NCI-H1436 treated with DMSO at 0.1 percent for 48 hours (cell line): ENCODE measurements at places on chromosomes 11 and 22.

- DNase-seq: no peak
Observed at GRCh38 chr11:47944632-47945031, 35.7 kb upstream of the PTPRJ start.

- no peak for DNase-seq
Observed at GRCh38 chr11:120430146-120430545, 81.4 kb upstream of the GRIK4 start.

DNA sequence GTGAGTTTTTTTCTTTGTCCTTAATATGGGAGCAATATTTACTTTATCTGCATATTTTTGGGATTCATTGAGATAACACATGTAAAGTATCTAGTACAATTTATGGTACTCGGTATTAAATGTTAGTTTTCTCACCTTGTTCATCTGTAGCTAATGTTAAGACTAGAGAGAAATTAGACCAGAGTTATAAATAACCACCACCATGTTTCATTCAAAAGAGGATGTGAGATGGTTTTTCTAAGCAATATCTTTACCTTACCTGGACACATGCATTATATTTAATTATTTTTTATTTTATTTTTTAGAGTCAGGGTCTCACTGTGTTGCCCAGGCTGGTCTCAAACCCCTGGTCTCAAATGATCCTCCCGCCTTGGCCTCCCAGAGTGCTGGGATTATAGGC is 18.4 kb downstream of the ARHGAP42 start:
- DNase-seq: no peak

DNA sequence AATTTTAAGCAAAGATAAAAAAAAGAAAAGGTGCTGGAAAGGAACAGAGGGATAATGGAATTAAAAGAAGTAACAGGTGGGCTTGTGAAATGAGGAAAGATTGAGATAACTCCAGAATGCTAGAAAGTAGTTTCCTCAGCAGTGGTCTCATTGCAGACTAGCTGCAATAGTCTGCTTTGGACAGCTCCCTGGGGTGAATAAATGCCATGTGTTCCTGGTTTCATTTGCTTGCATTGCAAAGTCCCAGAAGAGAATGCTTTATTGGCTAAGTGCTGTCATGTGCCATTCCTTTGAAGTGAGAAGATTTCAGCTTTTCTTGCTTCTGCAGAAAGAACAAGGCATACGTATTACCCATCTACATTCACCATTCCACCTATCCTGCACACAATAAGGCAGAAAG is 478.8 kb upstream of the RAG2 start:
- no peak for DNase-seq

- no peak for DNase-seq
Observed at GRCh38 chr22:46807458-46807857, 45.0 kb downstream of the TBC1D22A start.

DNA sequence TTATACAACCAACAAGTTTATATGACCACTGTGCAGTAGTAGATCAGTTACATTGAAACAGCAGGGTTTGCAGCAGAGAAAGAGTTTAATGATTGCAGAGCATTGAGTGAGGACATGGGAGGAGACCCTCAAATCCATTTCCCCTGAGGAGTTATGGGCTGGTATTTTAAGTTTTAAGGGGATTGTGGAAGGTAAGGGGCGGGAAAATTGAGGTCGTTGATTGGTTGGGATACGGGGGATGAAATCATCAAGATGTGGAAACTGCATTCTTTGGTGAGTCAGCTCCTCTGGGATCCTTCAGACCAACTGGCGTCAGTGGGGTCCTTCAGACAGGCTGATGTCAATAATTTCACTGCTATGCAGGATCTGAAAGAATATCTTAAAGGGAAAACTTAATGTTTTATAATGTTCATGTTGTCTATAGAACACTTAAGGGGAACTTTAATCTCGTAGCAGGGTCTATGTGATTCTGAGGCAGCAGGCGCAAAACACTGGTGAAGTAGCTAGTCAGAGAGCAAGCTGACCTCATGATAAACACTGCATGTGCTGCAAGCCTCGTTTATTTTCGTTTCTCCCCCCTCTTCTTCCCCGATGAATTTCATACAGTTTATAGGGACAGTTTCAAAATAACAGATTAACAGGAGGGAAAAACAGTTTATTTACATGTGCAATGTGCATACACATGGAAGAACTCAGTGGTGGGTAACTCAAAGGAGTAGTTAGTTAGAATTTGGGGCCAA is 17.4 kb upstream of the BACE1-AS start:
- no peak for DNase-seq

GRCh38 chr11:58575377-58576020 is at the start of gene LPXN:
Gene LPXN, minus strand, starts transcription at chr11:58575856. Its CDS starts 84 bp downstream, at chr11:58575772.
- no peak for DNase-seq

DNA sequence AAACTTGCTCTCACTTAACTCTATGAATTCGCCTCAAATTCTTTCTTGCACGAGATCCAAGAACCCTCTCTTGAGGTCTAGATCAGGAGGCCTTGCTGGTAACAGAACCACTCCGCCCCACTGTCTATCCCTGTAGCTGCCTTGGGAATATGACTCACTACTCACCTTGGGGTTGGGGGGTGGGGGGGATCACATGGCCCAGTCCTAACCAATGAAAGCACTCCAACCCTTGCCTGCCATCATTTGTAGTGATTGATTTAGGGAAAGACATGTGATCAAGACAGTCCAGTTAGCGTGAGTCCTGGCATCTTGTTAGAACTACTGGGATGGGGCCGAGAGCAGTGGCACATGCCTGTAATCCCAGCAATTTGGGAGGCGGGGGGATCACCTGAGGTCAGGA is 4.8 kb upstream of the MRTFA start:
- DNase-seq: no peak

GRCh38 chr11:62792202-62792575 is 383 bp upstream of the TMEM223 start:
- DNase-seq: no peak

GRCh38 chr11:75272391-75272790 is 31.8 kb downstream of the TPBGL start:
- no peak for DNase-seq

DNA sequence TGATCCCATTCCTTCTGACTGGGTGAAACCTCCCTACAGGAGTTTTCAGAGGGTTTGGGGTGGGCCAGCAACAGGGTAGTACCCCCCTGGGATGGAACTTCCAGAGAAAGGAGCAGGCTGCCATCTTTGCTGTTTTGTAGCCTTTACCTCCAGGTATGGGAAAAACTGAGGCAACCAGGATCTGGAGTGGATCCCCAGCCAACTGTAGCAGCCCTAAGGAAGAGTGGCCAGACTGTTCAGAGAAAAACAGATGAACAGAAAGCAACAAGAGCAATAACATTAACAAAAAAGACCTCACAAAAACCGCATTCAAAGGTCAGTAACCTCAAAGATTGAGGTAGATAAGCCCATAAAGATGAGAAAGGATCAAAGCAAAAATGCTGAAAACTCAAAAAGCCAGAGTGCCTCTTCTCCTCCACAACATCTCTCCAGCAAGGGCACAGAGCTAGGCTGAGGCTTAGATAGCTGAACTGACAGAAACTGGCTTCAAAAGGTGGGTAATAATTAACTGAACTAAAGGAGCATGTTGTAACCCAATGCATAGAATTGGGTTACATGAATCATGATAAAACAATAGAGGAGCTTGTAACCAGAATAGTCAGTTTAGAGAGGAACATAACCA is 1288.6 kb upstream of the CNTN5 start:
- DNase-seq: no peak

GRCh38 chr11:65116370-65117205 is 913 bp downstream of the ZNHIT2 start:
- DNase-seq: no peak
